ENCODE measurements at places on chromosomes 6 and 20.

GRCh38 chr6:22878324-22878701 is 308.9 kb downstream of the HDGFL1 start:
- no peak for DNase-seq

- DNase-seq = no peak
Observed at GRCh38 chr6:135265278-135265677, 84.2 kb downstream of the MYB start.

- no peak for DNase-seq
Observed at GRCh38 chr6:149477544-149477943, 7.3 kb downstream of the ZC3H12D start.

DNA sequence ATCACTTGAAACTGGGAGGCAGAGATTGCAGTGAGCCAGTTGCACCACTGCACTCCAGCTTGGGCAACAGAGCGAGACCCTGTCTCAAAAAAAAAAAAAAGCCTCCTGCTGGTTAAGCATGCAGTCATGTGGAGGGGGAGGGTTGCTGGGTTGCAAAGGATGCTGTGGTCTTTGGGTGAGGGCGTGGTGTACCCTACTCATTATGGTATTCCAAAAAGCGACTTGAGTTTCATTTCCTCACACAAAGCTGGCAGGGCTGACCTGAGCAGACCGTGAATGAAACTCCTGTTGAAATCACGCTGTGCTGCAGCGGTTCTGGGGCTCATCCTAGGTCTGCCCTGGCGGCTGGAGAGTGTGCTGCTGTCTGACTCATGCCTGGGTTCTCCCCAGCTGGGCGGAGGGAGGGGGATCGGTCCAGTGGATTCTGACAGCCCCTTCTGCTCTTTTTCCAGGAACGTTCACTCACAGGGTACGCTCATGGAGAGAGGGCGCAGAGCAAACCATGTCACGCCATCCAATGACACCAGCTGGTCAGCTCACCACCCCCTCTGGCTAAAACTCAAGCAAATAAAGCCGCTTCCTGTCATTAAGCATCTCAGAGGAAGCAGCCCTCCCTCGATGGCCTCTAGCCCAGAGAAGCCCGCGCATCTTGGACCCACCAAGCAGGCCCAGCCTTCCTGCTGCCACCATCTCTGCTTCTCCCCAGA is 166.2 kb downstream of the SCML4 start:
- peak; percentile 53 for DNase-seq

- DNase-seq = no peak
Observed at GRCh38 chr6:101918471-101918870, 525.0 kb downstream of the GRIK2 start.

GRCh38 chr6:150695652-150696051 is 96.0 kb downstream of the PLEKHG1 start:
- no peak for DNase-seq

DNA sequence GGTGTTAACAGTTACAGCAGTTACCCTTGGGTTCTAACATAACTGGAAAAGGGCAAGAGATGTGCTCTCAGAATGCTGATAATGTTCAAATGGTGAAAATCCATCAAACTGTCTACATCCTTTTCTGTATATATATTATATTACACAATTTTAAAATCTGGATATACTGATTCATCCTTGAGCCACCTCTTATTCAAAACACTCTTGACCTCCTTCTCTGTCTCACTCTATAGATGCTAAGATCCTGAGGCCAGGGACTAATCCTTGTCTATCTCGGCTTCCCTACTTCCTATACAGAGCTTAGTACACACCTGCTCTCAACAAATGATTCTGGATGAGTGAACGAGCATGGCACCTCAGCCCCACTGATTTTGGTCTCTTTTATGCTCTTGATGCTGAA is 47.3 kb downstream of the HIVEP2 start:
- no peak for DNase-seq

DNA sequence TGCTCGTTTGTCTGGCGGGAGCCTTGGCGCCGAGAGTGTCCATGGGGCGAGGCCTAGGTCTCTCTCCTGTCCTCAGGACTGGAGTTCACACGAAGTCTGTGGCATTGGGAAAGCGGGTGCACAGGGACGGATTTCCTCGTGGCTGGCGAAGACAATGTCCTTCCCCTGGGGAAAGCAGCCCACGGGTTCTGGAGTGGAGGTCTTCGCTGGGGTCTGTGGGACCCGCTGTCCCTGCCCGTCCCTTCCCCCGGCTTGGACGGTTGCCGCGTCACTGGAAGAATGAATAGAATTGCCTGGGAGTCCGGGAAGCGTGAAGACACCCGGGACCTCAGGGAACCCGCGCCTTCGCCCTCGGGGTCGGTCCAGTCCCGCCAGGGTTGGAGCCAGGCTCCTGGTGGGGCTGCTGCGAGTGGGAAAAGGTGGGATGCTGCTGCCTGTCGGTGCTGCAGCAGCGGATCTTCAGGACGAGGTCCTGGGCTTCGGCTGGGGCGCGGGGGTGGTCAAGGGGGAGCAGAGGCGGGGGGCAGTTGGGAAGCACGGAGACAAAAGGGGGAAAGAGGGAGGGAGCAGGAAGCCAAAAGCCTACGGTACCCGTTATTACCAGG is 441.8 kb upstream of the DEFB115 start:
- DNase-seq = no peak

GRCh38 chr20:55830121-55830827 is 175.0 kb downstream of the CBLN4 start:
- no peak for DNase-seq

- DNase-seq = no peak
Observed at GRCh38 chr6:15969236-15969778, 159.6 kb upstream of the MYLIP start.

- DNase-seq = no peak
Observed at GRCh38 chr20:62073323-62073722, 7.6 kb upstream of the TAF4 start.

GRCh38 chr20:19129306-19129705 is 83.1 kb upstream of the SLC24A3 start:
- no peak for DNase-seq

- no peak for DNase-seq
Observed at GRCh38 chr6:322940-323729, 30.8 kb downstream of the DUSP22 start.

DNA sequence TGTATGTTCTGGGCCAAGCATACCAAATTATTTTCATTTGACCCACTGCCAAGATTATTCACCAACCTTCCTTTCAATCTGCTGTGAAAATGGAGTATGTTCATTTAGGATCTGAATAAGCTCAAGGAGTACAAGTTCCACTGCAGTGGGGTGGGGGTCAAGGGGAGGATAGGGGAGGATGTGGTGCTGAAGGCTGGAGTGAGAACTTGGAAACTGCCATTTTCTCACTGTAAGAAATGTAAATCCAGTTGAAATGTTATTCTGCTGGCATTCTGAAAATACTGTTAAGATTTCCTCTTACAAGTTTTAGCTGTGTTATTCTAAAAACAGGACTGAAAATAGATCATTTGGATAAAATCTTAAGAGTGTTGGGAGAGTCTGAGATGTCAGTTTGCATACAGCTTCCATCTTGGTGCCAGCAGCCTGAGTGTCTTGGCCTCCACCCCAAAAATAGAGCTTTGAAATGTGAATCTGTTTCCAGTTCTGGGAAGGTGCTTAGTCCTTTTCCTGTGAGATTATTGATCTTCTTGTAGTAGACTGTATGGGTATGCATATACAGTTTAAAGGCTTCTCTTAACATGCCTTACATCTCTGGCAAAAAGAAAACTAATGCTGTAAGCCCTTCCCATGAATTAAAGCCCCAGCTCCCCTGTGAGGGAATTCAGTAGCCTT is 84.3 kb downstream of the CTNNBL1 start:
- DNase-seq = no peak

- DNase-seq = no peak
Observed at GRCh38 chr20:62952373-62952967, at the start of gene SLC17A9. Gene SLC17A9 (plus strand): TSS chr20:62952709. CDS start chr20:62952831, 122 bp downstream.

- no peak for DNase-seq
Observed at GRCh38 chr20:62797671-62798532, 1.6 kb downstream of the MRGBP start.

DNA sequence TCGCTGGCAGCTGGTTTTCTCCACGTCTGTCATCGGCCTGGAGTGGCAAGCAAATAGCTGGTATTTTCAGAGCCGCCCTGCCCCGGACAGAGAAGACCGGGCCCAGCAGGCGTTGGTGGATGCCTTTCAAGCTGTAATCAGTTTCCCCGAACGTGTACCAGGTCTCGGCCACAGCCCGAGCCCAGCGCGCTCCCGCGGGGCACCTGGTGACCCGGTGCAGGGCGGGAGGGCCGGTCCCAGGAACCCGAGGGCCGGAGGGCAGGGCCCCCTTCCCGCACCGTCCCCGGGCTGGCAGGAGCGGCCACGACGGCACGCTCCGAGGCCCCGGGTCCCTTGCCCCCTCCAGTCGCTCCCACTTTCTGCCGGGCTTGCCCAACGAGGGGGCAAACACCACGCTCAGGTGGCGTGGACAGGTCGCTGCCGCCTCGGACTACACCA is 348 bp upstream of the PYGB start:
- DNase-seq = no peak

- DNase-seq = no peak
Observed at GRCh38 chr6:15755526-15755925, 92.7 kb upstream of the DTNBP1 start.

DNA sequence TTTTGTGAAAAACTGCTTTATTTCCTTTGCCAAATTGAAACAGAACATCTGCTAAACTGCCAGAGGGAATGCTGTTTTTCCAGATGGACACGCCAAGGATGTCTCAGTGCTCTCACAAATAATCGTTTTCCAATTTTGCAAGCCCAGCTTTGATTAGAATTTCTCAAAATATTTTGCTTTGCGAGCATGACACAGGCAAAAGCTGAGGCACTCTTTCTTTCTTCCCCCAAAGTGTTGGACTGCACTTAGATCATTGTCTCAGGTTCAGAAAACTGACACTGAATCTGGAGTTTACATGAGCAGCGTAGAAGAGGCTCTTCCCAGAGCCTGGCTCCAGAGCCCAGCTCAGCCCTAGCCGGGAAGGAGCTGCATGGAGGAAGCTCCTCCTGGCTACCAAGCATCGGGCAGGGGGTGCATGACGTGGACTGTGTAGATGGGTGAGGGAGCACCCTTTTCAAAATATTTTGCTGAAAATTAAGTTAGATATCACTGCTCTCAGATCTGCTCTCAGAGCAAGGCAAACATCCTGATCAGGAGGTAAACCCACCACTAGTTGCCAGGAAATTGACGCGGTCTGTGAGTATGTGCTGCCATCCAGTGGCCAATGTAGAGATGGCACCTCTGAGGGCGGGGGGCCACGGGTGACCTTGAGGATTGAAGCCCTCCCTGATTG is 107.5 kb downstream of the SLC22A3 start:
- peak; percentile 32 for DNase-seq

Measured in stimulated activated CD4-positive, alpha-beta T cell treated with anti-CD3 and anti-CD28 coated beads, Interleukin-15, amount 100 ng/mL, for 48 hours (primary cell).